ENCODE measurements at places on chromosomes 5 and 9.

GRCh38 chr5:91707521-91707841 lies 324.4 kb upstream of the ARRDC3 start:
- no peak for DNase-seq

GRCh38 chr5:178234121-178234749 lies 1.6 kb upstream of the PHYKPL start:
- DNase-seq = no peak

DNA sequence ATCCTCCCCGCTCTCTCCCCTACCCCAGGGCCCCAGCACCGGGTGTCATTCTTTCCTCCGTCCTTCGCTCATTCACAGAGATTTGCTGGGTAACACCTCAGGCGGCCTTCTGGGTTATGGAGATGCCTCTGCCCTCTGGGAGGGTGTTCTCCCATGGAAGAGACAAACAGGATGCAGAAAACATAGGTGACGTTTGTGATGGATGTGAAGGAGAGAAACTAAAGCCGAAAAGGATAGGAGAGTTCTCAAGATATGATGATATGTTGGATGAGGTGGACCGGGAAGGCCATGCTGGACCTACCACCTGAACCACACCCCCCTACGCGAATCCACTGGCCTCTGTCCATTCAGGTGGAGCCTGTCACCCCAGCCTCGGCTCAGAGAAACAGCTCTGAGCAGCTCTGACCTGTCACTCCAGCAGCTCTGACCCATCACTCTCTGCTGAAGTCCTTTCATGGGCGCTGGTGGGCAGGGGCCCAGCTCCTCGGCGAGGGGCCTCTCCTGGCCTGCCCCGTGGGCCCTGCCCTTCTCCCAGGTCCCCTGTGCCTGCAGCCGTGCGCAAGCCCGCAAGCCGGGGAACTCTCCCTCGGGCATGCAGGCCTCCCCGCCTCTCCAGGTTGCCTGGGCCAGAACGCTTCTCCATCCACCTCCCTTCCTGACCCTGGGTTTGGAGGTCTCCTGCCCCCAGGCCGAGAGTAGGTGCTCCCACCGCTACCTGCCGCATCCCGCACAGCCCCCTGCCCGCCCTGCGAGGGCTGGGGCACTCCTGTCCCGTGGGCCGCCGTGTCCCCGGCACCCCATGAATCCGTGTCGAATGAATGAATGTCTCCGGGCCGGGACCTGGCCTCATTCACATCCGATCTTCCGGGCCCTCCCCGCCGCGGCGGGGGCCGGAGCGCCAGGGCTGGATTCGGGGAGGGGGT lies 717 bp upstream of the NCS1 start:
- no peak for DNase-seq

DNA sequence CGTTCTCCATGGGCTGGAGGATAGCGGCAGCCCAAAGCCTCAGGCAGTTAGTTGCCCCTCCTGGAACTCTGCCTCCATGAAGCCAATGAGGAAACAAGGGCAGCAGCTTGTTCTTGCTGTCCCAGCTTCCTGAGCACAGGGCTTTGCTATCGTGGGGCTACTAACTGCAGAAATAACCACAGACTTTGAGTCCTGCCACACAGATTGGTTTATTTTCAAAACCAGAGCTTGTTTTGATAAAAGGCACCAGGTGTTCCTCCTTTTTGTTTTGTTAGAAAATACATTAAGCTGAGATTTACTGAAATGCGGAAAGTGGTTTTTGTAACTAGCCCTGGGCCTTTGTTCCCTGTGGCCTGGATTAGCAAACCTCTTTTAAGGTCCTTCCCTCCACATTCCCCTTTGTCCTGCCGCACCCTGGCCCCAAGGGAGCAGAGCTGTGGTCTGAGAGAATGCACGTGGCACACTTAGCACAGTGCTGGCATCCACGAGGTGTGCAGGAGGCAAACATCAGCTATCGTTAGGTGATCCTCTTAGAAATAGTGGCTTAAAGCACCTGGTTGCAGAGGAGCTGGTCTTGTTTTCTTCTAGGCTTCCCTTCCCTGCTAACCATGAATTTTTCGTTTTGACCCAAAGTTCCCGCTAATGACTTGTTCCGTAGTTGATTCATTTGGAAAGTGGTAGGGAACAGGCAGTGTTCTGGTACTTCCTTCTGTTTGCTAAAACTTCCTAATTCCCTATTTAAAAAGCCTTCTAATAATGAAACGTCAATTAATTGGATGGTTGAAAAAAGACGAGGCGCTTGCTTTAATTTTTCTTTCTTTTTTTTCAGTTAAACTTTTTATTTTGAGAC lies 21.5 kb downstream of the MVB12B start:
- DNase-seq = no peak

GRCh38 chr9:122827761-122828093 lies 661 bp downstream of the PDCL start:
- no peak for DNase-seq
